Skeletal muscle tissue (tissue), 5 donors: ENCODE measurements at places on chromosomes 5 and 9. TPM values are rescaled to one million over a fixed set of nuclear protein-coding genes. Genes with fewer than 3 reads are reported as not detected.

The DAB2IP gene
- 12.5 TPM for total RNA-seq

The CNOT6 gene
- 15.1 TPM for total RNA-seq

The ZNF608 gene
- total RNA-seq = 31.3 TPM

The PCSK1 gene
- not detected for total RNA-seq

The CYSRT1 gene
- total RNA-seq = not detected

The CYLC2 gene
- not detected for total RNA-seq

The BRINP1 gene
- under 0.01 TPM for total RNA-seq

The PAIP1 gene
- 62.6 TPM for total RNA-seq

The FOXD4L3 gene
- not detected for total RNA-seq

The TTC16 gene
- total RNA-seq = not detected

The GAS1 gene
- 113 TPM for total RNA-seq

The CRB2 gene
- under 0.01 TPM for total RNA-seq

The ATP10B gene
- under 0.01 TPM for total RNA-seq

The PTGR1 gene
- 53.2 TPM for total RNA-seq

The SELENOP gene
- 179 TPM for total RNA-seq

The EQTN gene
- total RNA-seq = not detected

The NIM1K gene
- total RNA-seq = 0.52 TPM

The FGF1 gene
- total RNA-seq = 2.6 TPM

The ANKRD18B gene
- total RNA-seq = not detected

The KCNN2 gene
- total RNA-seq = 16.2 TPM

The IFNA13 gene
- total RNA-seq = 0.52 TPM

The OR1Q1 gene
- not detected for total RNA-seq
